ENCODE measurements at places on chromosomes 3 and 15.

DNA sequence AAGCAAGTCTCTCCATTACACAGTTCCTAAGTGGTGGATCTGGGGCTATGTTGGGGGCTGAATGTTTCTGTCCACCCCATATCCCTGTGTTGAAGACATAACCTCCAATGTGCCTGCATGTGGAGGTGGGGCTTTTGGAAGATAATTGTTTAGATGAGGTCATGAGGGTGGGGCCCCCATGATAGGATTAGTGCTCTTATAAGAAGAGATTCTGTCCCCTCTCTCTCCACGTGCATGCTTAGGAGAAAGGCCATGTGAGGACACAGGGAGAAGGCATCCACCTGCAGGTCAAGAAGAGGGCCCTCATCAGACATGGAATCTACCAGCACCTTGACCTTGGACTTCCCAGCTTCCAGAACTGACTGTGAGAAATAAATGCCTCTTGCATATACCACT is 231.0 kb upstream of the CHRNA7 start:
- no peak for DNase-seq

GRCh38 chr3:181565416-181565815 is 146.3 kb upstream of the SOX2 start:
- DNase-seq, result no peak

DNA sequence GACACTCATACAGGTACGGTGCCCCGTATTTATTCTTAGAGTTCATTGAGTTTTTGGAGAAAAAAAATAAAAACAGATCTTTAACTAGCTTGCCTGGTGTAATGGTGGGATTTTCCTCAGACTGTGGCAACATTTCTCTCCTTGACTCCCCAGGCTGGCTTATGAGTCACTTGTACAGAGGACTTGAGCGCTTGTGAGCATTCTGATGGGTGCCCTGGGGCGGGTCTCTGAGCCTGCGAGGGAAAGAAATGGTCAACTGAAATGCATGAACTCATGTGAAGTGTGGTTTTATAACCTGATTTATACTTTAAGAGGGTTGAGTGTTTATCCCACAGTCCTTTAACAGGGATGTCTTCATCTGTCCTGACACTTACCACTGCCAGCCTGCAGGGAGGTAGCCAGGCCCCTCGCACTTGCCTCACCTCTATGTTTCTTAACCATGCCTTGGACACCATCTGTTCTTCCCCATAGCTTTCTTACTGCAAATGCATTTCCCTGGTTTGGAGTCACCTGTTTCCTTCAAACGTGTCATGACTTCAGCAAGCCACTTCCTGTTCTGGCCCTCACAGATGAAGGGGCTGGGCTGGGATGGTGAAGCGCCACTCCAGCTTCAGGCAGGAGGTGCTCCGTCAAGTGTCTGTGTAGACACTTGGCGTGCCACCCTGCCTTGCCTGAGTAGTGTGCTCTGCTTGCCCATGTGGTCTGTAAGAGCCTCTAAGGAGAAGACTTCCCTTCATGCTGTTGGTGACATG is 118.7 kb downstream of the PDE8A start:
- no peak for DNase-seq

- no peak for DNase-seq
Measured at GRCh38 chr3:31550452-31551251, 17.9 kb downstream of the STT3B start.

DNA sequence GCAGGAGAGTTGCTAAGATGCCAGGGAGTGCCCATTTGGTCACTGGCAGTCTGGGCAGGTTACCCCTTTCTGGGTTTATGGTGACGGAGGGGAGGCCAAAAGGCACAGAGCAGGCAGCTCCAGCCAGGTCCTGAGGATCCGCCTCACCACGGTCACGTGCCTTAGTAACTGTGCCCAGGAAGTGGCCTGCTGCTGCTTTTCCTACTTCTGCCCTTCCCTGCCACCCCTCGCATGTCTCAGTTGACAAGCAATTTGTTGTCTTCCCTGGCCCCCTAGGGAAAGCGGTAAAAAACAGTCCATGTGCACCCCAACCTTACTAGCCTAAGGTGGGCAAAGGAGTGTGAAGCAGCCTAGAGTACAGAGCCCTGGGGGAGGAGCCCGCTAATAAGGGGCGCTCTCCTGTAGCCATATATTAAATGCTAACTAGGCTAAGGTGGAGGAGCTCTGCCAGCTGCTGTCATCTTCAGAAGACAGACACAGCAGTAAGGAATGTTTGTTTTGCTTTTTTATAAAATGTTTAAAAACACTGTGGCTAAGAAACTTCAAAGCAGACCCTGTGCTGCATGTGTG is 9.1 kb upstream of the LIPH start:
- no peak for DNase-seq

GRCh38 chr15:57780471-57780870 is 74.0 kb downstream of the POLR2M start:
- DNase-seq, result no peak

- DNase-seq, result no peak
Measured at GRCh38 chr3:66931291-66931690, 66.8 kb upstream of the KBTBD8 start.

GRCh38 chr3:181694805-181695660 is 16.7 kb upstream of the SOX2 start:
- peak; percentile 74 for DNase-seq

GRCh38 chr15:51888593-51889195 is 59.2 kb downstream of the TMOD3 start:
- DNase-seq, result no peak

DNA sequence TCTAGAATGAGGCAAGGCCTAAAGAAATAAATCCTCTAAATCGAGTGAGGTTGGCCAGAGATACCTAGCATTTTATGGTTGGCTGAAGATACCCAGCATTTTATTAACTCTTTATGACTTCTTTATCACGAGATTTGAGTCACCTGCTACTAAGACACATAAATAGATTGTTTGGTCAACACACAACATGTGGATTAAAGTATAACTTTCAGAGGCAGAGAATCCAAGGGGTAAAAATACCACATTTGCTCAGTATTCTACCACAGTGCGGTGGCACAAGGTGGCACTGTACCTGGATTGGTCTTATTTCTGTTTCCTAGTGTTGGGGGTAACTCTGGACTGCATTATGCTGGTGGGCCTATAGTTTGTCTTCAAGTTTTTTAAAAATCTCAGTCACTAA is 27.0 kb upstream of the VILL start:
- no peak for DNase-seq
